T-helper 1 cell (primary cell): ENCODE measurements at places on chromosomes 11 and 22.

GRCh38 chr11:46684367-46684766, 16.1 kb downstream of the ARHGAP1 start:
- DNase-seq = no peak

- no peak for DNase-seq
Measured at GRCh38 chr22:33883961-33884808, 36.1 kb downstream of the LARGE1 start.

GRCh38 chr11:121494355-121495099, 41.8 kb upstream of the SORL1-AS1 start:
- DNase-seq = no peak

DNA sequence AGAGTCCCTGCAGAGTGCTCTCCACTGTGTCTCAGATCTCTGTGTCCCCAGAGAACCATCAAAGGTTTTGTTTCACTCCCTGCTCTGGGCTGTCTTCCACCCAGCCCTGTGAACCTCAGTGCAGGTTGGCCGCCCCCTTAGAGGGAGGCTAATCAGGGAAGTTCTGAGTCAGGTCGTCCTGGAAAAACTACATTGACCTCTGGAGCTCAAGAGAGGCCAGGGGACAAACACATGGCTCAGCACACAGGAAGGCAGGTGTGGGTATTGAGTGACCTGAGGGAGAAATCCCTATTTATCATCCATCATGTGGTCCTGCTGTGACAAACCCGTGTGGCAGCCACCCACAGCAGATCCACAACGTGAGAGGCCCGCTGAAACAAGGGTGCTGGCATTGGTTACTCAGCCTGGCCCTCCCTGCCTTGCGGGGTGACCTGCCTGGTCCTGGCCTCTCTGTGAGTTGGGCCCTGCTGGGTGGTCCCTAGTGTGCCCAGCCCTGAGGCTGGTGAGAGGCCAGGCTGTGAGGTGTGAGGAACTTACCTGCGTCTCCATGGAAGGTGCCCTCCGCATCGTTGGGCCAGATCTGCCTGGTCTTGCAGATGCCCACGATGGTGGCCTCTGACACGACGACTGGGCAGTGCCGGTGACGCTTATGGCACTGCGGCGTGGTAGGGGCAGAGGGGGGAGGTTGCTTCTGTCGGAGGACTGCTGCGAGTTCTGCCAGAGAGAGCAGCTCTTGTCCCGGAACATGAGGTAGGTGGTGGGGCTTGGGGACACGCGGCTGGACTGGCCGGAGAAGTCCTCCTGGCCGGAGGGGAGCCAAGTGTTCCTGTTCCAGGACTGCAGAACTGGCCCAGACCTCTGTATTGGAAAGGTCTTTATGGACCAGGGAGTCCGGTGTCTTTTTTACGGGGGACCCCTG, 669 bp upstream of the BCR start:
- DNase-seq = no peak

DNA sequence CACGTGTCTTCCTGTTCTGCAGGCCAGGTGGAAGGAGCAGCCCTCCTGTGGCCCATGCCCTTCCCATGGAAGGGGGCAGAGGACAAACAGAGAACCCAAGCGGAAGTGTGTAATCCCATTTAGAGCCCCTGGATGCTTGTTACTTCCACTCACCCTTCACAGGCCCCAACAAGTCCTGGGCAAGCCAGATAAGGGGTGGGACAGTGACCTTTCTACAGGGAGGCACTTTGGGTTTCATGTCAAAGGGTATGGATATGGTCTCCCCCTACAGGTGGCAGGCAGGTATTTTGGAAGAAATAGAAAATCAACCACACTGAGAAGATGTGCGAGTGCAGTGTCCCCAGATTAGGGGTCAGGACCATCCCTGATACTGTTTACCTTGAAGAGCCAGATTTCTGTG, 11.4 kb downstream of the MPEG1 start:
- DNase-seq = no peak

- no peak for DNase-seq
Measured at GRCh38 chr11:110774138-110775014, 62.1 kb upstream of the ARHGAP20 start.

DNA sequence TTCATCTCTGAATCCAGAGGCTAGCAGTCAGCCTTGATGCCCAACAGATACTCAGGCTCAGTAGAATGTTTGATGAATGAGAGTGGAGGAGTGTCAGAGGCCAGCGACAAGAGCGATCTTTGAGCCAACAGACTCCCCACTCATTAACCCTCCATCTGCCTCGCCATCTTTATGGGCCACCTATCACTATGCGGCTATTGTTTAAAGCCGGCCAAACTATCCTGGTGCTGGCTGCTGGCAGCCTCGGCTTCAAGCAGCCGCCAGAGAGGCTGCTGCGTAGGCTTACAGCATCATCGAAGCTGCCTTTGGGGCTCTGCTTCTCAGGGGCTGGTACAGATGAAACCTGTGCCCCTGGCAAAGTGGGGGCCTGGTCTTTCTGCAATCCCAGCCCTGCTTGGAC, 525.6 kb downstream of the INSC start:
- DNase-seq = no peak

- no peak for DNase-seq
Measured at GRCh38 chr11:77068457-77069335, 1.9 kb downstream of the CAPN5 start.

DNA sequence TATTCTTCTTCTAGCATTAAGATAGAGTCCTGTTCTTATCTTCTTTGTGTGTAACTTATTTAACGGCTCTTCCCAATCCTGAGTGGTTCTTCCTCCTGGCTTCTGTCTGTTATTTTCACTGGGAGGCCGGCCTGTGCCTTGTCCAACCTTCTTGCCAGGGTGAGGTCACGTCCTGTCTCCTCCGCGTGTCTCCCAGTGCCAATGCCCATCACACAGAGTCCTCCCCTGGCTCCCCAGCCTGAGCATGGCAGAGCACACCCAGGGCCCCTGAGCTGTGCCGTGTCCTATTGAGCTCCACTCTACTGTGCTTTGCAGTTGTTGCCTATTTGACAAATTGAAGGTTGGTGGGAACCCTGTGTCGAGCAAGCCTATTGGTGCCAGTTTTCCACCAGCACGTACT, 487.3 kb downstream of the BRD1 start:
- no peak for DNase-seq

- no peak for DNase-seq
Measured at GRCh38 chr11:71137376-71137775, 115.0 kb downstream of the SHANK2 start.

DNA sequence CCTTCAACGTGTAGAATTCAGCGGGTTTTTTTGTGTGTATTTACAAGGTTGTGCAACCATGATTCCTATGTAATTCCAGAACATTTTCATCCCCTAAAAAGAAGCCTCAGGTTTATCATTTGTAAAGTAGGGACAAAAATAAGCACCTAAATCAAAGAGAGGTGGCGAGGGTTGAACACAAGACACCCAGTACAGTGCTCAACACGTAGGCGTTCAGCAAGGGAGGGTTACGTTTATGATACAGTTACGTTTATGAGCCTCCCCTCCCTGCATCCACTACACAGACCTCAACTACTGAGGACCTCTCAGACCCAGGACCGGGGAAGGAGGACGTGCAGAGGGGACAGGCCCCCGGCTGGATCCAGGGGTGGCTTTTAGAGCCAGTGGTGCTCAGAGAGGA, 44.7 kb downstream of the FLRT1 start:
- DNase-seq = no peak

DNA sequence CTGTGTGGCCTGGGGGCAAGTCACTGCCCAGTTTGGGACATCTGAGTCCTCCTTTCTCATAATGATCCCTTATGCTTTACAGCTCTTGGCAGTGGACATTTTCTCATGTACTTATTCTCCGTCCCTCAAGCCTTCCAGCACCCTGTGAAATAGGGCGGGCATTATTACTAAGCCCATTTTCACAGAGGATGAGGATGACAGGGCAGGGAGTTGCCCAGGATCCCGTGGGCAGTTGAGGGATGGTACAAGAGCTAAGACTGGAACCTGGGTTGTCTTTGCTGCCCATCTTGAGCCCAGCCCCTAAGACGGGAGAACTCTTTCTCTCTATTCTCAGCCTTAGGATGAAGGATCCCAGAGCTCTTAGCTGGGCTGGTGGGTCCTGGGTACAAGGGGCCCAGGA, 11.2 kb downstream of the CD82 start:
- DNase-seq = no peak

DNA sequence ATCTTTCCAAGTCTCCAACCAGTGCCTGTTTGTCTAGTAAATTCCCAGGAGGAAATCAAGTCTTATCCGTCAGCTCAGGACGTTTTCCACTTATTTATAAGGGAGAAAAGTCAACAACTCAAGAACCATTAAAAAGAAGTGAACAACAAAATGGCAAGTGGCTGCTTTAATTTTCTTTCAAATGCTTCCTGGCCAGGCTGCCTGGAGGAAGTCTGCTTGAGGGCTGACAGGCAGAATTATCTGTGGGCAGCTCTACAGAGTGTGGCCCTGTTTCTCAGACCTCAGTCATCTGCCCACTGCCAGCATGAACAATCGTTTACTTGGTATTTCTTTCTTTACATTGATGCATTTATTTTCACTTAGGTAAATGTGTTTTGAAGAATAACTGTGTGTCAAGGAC, 281.9 kb upstream of the ISX start:
- no peak for DNase-seq

DNA sequence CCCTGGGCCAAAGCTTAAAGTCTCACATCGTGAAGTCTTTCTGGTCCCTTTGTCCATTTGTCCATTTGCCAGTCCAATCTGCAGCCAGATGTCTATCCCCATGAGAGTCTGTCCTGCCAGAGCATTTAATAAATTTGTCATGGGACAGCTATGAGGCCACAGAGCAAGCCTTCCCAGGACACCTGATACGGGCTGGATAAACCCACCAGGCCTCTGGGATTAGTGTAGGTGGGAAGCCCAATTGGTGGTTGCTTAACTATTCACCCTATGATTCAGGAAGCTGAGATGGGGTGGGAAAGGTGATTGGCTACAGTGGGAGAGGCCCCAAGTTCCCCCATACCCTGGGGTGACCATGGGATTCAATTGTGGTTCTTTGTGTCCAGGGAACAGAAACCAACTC, 39.9 kb downstream of the MYEOV start:
- no peak for DNase-seq

- DNase-seq = no peak
Measured at GRCh38 chr22:32222991-32223390, 18.1 kb upstream of the RFPL2 start.

DNA sequence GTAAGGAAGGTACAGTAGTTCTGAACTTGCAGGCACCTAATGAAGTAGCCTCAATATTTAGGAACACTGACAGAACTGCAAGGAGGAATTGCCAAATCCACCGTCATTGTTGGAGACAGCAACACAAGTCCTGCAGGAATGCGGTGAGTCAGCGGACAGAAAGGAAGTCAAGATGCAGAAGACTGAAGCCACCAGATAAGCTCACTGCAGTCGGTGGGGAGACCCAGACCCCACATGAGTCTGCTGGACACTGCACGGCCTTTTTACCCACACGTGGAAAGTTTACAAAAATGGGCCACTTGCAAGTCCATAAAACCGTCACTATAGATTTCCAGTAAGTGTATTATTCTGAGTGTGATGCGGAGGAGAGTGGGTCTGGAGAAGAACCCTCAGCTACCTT, 1471.6 kb downstream of the TBC1D22A start:
- DNase-seq = no peak

DNA sequence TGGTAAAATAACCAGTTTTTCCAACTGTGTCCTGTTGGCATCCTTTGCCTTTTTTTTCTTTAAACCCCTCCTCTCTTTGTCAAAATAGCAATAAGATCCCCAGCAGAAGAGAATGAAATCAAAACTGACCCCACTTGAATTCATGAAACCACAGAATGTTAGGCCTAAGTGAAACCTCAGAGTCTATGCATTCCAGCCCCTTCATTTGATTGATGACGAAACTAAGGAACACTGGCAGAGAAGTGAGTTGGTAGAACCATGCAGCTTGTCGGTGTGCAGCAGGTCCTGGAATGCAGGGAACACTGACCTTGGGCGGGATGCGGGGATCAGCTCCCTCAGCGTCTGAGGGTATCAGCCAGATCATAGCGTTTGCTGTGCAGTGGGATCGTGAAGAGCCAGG, 57.5 kb downstream of the GRK3 start:
- DNase-seq = no peak

GRCh38 chr11:6474413-6474792, 662 bp upstream of the TRIM3 start:
- no peak for DNase-seq

- DNase-seq = no peak
Measured at GRCh38 chr11:110763249-110764011, 51.2 kb upstream of the ARHGAP20 start.

DNA sequence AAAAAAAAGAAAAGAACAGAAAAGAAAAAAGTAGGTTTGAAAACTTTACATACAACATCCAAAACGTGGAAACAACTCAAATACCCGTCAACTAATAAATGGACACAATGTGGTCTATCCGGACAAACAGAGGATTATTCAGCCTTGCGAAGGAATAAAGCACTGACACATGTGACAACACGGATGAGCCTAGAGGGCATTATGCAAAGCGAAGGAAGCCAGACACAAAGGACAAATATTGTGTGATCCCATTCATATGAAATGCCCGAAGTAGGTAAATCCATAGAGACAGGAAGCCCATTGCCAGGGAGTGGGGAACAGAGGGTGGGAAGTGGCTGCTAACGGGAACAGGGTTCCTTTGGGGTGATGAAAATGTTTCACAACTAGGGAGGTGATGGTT, 11.8 kb downstream of the RFPL1 start:
- DNase-seq = no peak

GRCh38 chr11:98069861-98070260, 950.9 kb upstream of the CNTN5 start:
- no peak for DNase-seq

GRCh38 chr22:32752326-32752725, 49.2 kb upstream of the TIMP3 start:
- no peak for DNase-seq

- DNase-seq = no peak
Measured at GRCh38 chr11:65496304-65497140, 2.3 kb upstream of the MALAT1 start.

DNA sequence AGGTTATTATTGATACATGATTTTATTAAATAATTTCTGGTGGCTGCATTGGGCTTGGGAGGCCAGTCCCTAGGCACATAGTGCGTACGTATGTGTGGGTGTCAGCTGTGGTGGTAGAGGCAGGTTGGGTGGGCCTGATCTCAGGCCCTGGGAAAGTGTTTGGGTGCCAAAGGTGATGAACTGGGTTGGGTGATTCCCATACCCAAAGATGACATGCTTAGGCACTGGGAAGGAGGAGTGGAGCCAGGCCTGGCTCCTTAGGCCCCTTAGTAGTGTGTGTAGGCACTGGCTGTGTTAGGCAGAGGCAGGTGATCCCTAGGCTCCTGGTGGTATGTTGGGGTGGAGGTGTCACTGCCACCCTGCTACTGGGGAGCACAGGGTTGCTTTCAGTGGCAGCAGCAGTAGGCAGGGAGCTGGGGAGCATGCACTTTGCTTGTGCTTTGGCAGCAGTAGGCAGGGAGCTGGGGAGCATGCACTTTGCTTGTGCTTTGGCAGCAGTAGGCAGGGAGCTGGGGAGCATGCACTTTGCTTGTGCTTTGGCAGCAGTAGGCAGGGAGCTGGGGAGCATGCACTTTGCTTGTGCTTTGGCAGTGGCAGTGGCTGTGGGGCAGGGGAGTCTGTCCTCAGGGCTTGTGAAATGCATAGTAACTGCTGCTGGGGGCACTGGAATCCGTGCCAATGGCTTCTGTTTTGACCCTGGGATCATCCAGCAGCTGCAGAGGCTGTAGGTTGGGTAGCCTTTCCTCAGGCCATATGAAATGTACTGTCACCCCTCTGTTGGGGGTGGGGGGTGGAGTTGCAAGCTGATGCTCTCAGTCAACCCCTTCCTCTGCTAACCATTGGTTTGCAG, 84.4 kb downstream of the RRM1 start:
- no peak for DNase-seq

- DNase-seq = no peak
Measured at GRCh38 chr22:48238284-48238915, 1476.0 kb downstream of the TBC1D22A start.
